ENCODE measurements at places on chromosomes 13 and 19.
A peak's percentile ranks its signal among the peaks of the same experiment; 100 is the strongest.

- DNase-seq, result no peak
These were observed 59.4 kb downstream of the ZDHHC20 start for GRCh38 chr13:21399741-21400140.

- peak; percentile 64 for DNase-seq
These were observed 80.5 kb downstream of the FOXO1 start for GRCh38 chr13:40585911-40586471.

- DNase-seq, result no peak
These were observed 1.8 kb upstream of the CCNA1 start for GRCh38 chr13:36430247-36431203.

DNA sequence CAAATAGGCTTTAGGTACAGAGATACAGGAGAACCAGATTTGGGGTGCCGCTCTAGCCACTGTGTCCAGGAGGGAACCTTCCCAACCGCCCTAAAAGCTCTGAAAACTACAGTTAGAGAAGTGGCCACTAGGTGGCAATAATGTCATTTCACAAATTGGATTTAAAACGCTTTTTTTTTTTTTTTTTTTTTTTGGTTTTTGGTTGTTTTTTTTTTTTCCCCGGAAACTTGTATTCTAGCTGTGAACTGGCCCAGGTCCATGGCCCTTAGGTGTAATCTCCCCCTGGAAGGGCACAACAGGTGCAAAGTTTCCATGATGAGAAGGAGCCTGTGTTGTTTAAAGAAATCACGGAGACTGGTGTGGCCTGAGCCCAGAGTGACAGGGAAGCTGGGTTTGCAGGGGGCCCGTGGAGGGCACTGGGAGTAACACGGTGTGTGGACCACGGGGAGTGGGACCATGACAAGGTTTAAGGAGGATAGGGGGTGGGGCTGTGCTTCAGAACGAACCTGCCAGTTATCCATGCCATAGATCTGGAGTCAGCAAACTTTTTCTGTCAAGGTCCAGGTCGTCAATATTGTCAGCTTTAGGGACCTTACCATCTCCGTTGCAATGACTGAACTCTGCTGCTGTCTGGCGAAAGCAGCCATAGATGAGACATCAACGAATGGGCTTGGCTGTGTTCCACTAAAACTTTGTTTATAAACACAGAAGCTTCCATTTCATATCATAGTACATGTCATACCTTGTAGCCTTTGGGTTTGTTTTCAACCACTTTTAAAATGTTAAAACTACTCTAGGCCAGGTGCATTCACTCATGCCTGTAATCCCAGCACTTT lies 10.1 kb downstream of the OR1I1 start:
- peak; percentile 68 for DNase-seq

DNA sequence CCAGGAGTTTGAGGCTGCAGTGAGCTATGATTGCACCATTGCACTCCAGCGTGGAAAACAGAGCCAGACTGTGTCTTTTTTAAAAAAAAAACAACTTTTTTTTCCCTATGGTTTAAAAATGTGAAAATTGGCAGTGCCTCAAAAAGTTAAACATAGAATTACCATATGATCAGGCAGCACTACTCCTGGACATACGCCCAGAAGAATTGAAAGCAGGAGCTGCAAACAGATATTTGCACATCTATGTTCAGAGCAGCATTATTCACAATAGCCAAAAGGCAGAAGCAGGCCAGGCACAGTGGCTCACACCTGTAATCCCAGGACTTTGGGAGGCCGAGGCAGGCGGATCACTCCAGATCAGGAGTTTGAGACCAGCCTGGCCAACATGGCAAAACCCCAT lies 3.8 kb upstream of the RETN start:
- no peak for DNase-seq

DNA sequence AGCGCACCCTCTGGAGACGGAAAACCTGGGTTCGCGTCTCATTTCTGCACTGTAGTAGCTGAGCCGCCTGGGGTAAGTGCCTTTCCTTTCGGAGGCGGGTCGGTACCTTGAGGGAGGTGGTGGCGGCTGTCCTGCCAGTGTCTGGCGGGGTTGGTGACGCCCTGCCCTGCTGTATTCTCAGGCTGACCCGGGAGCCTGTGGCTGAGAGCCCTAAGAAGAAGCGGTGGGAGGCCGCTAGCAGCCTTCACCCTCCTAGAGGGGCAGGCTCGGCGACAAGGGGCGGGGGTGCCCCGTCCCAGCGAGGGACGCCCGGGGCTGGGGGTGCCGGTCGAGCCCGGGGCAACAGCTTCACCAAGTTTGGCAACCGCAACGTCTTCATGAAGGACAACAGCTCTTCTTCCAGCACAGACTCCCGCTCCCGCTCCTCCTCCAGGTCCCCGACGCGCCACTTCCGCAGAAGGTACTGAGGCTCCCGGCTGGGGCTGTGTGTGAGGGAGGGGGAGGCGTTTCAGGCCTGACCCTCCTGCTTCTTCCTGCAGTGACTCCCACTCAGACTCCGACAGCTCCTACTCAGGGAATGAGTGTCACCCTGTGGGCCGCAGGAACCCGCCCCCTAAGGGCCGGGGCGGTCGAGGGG lies 6.9 kb downstream of the LENG8 start:
- no peak for DNase-seq

GRCh38 chr13:41048640-41049039 lies 12.7 kb upstream of the WBP4 start:
- DNase-seq, result no peak

DNA sequence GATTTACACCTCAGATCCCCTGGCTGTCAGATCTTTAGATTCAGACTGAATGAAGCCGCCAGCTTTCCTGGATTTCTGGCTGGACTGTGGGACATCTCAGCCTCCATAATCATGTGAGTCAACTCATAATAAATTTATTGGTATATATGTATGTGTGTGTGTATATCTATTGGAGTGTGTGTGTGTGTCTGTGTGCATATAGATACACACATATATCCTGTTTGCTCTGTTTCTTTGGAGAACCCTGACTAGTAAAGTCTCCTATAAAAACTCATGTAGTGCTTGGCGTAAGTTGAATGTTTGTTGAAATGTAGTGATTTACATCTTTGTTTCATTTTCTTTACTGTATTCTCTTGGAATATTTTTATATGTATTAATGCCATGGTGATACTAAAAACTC lies 499.5 kb upstream of the KLF12 start:
- no peak for DNase-seq

- peak; percentile 82 for DNase-seq
These were observed at the start of gene ZNF524 for GRCh38 chr19:55599842-55600661. TSS of gene ZNF524 (plus strand) at chr19:55600288. CDS start at chr19:55602113, 1,825 bp downstream.

DNA sequence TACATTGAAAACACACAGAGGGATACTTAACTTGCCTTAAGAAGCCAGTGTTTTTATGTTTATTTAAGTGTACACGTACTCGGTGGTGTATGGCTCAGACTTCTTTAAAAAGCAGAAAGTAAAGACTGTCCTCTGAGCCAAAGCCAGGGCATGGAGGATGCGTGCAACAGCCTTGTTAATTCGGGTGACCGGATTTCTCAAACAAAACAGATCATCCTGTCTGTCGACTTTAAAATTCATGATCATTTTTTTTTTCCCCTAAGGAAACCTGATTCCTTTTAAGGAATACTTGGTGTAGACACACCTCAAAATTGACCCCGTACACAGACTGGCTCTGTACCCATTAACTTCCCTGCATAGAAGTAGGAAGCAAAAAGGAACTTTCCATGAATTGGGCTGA lies 124.7 kb upstream of the RNF113B start:
- DNase-seq, result no peak

- peak; percentile 55 for DNase-seq
These were observed 736 bp upstream of the ZMYM5 start for GRCh38 chr13:19864024-19864745.

GRCh38 chr13:20704459-20705069 lies 1.1 kb downstream of the IL17D start:
- no peak for DNase-seq

GRCh38 chr13:73879346-73880015 lies 254.7 kb downstream of the KLF12 start:
- DNase-seq, result no peak

DNA sequence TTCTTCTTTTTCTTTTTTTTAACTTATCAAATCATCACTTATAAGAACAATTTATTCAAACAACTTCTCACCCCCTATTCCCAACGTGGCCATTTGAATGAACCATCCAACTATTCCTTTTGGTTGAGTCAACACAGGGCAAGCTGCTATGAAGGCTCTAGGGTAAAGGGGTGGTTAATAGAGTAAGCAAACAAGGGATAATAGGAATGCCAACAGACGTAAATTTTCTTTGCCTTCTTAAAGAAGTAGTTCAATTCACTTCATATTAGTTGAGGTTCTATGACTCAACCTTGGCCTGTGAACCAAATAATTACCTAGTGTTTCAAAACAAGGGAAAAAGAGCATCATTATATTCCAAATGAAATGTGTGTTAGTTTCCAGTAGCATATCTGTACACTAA lies 1383.8 kb upstream of the SLC10A2 start:
- no peak for DNase-seq

DNA sequence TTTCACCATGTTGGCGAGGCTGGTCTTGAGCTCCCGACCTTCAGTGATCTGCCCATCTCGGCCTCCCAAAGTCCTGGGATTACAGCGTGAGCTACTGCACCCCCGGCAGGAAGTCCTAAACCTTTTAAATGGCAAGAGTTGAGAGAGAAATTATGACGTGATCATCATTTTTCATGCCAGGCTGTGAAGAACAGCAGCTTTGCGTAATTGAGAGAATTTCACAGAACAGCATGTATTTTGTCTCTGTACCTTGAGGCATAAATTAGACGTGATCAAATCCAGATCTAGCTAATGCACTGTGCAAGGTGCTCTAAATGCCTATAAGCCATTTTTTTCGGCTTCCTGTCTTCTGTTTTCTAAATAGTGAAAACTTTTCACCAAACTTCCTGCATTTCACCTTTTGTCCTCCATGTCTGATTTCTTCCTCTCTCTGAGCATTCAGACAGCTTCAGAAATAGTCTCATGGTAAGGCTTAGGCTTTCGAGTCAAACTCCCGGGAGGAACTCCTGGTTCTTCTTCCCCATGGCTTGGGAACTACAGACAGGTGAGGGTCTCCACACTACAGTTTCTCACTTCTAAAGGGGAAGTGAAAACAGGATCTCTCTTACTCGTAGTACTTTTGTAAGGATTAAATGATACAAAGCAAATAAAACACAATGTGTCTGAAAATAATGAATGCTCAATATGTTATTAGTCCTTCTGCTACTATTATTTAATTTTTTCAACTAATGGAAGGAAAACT lies 51.0 kb downstream of the WDFY2 start:
- peak; percentile 13 for DNase-seq

- no peak for DNase-seq
These were observed 11.4 kb upstream of the KRTDAP start for GRCh38 chr19:35501684-35502083.

DNA sequence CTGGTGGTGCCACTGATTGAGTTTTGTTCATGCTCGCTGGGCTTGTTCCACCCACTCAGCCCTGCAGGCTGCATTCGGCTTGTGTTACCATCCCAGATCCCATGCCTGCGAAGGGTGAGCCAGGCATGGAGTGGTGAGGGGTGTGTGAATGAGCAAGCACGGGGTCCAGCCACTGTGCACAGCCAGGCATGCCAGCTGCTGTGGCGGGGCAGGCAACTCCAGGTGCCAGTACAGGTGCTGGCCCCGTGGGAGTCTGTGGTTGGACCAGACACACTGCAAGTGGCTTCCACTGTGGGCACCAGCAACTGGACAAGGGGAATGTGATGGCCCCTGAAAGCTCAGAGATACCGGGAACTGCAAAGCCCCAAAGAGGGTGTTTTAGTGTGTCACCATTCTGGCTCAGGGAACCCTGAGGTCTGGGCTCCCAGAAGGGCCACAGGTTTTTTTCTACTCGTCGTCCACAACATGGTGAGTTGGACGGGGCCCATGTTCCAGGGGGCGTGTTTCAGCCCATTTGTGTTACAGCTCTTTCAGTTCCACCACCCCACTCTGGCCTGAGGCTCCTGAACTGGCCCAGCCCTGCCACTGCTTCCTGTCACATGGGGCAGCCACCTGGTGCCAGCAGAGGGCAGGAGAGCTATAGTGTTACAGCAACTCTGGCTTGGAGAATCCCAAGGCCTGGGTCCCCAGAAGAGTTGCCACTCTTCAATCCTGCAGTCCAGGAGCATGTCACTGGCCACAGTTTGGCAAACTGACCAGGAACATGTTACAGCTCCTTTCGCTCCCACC lies 217.0 kb upstream of the OBI1 start:
- DNase-seq, result no peak

- DNase-seq, result no peak
These were observed 181.3 kb downstream of the LIG4 start for GRCh38 chr13:108033800-108034707.

DNA sequence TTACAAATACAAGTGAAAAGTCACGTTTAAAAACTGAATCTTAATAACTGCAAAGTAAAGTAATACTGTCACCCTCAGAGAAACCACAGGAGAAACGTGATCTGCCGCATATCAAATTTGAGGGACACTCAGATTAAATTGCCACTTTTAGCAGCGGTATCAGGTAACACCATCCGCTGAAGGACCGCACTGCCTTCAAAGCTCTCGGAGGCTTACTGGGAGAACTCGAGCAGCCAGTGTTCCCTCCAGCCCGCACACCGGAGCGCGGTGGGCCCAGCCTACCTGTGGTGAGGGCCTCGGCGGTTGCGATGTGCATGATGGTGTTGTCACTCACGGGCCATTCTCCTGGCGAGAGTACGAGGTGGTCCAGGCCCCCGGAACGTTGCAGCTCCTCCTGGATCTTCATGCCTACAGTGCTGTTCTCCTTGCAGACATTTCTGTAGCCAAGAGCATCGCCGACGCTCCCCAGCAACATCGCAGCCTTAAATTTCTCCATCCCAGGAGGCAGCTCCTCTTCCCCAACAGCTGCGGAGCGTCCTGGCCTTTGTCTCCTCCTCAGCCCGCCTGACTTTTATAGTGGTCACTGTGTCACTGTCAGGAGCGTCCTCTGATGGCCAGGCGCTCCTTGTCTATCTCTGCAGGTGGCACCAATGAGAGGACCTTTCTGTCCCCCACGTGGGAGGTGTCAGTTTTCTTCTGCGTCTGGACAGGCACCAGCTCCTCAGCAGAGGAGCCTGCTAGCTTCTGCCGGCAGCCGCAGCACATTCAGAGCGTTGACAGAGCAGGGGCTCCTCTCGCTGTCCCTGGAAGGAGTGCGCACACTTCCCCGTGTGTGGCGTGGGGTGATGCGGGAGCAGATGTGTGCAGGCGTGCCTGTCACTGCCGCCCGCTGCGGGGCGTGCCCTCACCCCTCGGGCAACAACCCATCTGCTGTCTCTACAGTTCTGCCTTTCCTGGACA lies at the start of gene ADPRHL1:
Gene ADPRHL1, minus strand, starts transcription at position 547 of the 960 bp plus-strand sequence. Its CDS starts 51 bp downstream, at position 496.
- no peak for DNase-seq

DNA sequence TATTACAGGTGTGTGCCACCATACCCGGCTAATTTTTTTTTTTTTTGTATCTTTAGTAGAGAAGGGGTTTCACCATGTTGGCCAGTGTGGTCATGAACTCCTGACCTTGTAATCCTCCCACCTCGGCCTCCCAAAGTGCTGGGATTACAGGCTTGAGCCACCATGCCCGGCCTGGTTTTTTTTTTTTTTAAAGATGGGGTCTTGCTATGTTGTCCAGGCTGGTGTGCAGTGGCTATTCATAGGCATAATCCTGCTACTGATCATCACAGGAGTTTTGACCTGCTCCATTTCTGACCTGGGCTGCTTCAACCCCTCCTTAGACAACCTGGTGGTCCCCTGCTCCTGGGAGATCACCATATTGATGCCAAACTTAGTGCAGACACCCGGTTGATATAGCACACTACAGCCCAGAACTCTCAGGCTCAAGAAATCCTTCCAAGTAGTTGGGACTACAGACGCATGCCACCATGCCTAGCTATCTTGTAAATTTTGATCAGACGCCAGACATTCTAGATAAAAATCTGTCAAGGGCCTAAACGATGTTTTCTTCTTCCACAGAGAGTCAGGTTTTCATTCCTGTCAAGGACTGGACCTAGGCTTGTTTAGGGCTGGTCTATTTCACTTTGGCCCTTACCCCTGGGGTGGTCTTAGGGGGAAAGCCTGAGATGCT lies 9.5 kb downstream of the PLAUR start:
- no peak for DNase-seq

- DNase-seq, result no peak
These were observed 88.9 kb downstream of the SLC25A15 start for GRCh38 chr13:40878321-40878720.

Measured in inflammatory macrophage treated with lipopolysaccharide for 4 hours (primary cell).